ENCODE measurements at places on chromosomes 6 and 20.

DNA sequence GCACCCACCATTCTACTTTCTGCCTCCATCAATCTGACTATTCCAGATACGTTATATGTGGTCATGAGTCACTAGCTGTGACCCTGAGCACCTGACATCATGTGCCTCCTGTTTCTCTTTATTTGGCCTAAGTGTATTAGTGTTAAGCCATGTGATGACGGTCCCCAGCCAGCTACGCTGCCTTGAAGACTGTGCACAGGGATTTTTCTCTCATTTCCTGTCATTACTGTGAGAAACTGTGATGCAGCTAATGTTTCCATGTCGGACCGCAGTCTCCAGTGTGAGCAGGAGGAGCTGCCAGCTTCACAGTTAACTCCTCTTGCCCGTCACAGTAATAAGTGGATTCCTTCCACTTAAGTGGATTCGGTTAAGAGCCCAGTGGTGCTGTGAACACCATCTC lies 9.9 kb upstream of the SPATS1 start:
- DNase-seq, result no peak
- peaks cover 4% of the 10 kb centered on the region for H3K4me1 ChIP-seq
- no peak overlapping the region for H3K27ac ChIP-seq
- peaks cover 54% of the 10 kb centered on the region for H3K27me3 ChIP-seq
- H3K36me3 ChIP-seq, result no peaks in the 10 kb centered on the region

DNA sequence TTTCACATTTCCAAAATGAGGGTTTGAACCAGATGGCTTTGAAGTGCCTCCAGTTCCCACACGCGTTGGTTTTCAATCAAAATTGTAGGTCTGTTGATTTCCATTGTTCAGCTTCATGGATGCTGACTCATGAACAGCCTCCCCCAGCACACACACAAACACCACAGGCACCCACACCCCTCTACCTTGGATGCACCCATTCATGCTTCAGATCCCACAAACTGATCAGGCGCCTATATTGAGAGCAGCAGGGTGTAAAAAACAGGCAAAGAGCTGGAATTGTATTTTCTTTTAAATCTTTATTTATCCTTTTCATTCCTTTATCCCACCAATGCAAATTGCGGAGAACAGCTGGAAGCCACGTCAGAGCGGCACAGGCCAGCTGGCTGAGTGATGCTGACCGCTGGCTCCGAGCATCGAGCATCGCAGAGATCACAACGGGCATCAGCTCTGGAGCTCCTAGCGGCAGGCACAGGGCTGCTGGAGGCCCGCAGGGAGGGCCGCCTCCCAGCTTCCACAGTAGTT lies 29.3 kb upstream of the TBC1D7 start:
- no peak for DNase-seq
- no peaks in the 10 kb centered on the region for H3K36me3 ChIP-seq
- H3K4me1 ChIP-seq, result peaks cover 21% of the 10 kb centered on the region
- no peak overlapping the region for H3K27ac ChIP-seq
- no peaks in the 10 kb centered on the region for H3K27me3 ChIP-seq

- H3K27me3 ChIP-seq, result no peaks in the 10 kb centered on the region
- no peak overlapping the region for H3K27ac ChIP-seq
- no peak overlapping the region for H3K4me3 ChIP-seq
- H3K36me3 ChIP-seq, result no peaks in the 10 kb centered on the region
- DNase-seq, result no peak
- no peaks in the 10 kb centered on the region for H3K4me1 ChIP-seq
Observed at GRCh38 chr6:112576423-112576822, 229.3 kb downstream of the RFPL4B start.

DNA sequence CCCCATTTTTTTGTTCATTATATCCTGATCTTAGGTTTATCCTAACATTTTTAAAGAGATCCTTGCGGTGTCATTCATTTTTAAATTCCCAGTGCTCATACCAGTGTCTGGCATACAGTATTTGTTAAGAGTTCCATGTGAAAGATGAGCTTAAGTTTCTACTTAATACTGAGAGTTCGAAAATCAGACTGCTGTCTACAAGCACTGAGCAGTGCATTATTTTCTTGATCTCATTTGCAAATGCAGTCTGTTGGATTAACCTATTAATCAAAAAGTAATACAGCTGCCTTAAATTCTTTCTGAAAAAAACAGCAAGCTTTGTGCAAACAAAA lies 663 bp downstream of the COQ3 start:
- H3K27ac ChIP-seq, result peak overlapping the region; percentile 93
- no peak for DNase-seq
- H3K27me3 ChIP-seq, result no peaks in the 10 kb centered on the region
- H3K36me3 ChIP-seq, result no peaks in the 10 kb centered on the region

DNA sequence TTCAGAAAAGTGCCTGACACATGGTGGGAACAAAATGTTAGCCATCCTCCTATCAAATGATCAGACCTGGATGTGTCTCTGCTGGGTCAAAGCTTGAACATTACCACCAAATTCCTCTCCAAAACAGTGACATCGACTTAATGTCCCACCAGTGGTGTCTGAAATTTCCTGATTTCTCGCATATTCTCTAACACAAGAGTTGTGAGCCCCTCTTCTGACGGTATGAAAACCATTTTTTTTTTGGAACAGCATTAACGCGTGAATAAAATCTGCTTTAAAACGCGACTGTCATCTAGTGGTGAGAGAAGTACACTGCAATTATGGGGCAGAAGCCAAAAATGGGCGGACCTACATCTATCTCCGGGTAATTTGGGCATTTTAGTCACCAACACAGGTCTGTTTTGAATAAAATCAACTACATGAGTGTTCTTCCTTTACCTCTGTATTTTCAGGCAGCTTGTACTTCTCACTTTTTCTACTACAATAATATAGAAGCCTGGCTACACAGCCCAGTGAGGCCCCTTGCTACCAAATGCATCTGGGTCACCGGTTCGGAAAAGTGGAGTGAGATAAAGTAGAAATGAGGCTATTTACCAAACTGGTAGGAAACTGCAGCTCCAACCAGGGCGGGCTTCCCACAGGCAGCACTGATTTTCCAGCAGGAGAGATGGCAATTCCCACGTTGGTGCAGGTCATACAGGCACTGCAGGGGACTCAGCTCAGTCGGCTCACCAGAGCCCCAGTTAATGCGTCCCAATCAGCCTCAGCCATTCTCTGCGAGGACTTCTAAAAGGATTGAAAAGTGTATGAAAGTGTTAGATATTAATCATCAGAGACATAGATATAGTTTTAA lies 27.4 kb downstream of the MGME1 start:
- no peaks in the 10 kb centered on the region for H3K36me3 ChIP-seq
- H3K4me3 ChIP-seq, result no peak overlapping the region
- H3K27ac ChIP-seq, result no peak overlapping the region
- H3K27me3 ChIP-seq, result no peaks in the 10 kb centered on the region
- no peak for DNase-seq
- peaks cover 8% of the 10 kb centered on the region for H3K4me1 ChIP-seq

GRCh38 chr20:25629816-25630499 lies 6.1 kb upstream of the NANP start:
- no peak for DNase-seq
- H3K4me1 ChIP-seq, result no peaks in the 10 kb centered on the region
- no peak overlapping the region for H3K4me3 ChIP-seq
- no peak overlapping the region for H3K27ac ChIP-seq
- H3K27me3 ChIP-seq, result no peaks in the 10 kb centered on the region

DNA sequence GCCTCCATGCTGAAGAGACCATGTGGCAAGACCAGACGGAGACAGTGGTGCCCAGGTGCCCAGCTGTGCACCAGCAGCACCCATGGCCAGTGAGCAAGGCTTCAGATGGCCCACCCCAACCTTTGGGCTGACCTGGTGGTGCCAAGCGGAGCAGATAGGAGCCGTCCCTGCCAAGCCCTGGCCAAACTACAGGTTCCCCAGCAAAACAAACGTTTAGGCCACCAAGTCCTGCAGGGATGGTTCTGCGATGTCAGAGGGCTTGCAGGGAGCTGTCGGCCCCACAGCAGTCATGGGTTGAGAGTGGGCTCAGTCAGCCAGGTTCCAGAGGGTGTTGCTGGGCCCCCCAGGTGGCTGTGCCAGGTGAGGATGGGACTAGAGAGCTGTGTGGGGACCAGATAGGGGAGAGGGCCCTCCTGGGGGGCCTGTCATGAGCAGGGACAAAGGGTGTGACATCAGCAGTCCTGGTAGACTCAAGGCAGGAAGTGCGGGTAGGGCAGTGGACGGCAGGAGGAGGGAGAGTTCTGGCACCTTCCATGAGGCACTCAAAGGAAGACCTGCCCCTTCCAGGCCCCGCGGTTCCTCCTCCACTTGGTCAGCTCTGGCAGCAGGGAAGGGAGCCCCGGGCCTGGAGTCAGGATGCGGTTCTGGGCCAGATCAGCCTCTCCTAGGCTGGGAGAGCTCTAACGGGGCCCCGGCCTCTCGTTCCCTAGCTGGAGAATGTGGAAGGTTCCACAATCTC lies 342.4 kb downstream of the ZFAND3 start:
- no peaks in the 10 kb centered on the region for H3K27me3 ChIP-seq
- no peak for DNase-seq
- H3K4me1 ChIP-seq, result peaks cover 8% of the 10 kb centered on the region

DNA sequence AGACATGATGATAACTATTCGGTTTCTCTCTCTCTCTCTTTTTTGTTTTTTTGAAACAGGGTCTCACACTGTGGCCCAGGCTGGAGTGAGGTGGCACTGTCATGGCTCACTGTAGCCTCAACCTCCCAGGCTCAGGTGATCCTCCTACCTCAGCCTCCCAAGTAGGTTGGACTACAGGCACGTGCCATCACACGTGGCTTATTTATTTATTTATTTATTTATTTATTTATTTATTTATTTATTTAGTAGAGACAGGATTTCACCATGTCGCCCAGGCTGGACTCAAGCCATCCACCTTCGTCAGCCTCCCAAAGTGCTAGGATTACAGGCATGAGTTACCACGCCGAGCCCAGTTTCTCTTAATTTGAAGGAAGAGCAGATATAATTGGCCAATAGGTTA lies 427.9 kb upstream of the JAG1 start:
- H3K36me3 ChIP-seq, result no peaks in the 10 kb centered on the region
- no peaks in the 10 kb centered on the region for H3K4me1 ChIP-seq
- H3K27me3 ChIP-seq, result peaks cover 3% of the 10 kb centered on the region
- H3K4me3 ChIP-seq, result no peak overlapping the region
- no peak overlapping the region for H3K27ac ChIP-seq

DNA sequence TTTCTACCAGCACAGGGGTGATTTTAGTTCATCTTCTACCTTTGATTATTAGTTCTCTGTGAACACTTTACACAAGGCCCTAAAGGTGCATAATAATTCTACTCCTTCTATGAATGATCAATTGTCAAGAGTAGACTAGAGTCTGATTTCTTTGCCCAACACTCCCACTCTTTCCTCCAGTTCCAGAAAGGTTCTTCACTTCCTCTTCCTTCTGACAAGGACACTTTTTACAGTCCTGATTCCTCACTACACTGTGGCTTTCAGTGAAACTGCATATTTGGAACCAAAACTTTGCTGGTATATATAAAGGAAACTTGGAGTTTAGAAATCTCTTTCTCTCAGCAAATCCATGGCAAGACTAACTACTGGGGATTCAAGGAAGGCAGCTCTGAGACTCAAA lies 10.6 kb upstream of the RSPO3 start:
- H3K27ac ChIP-seq, result no peak overlapping the region
- no peaks in the 10 kb centered on the region for H3K4me1 ChIP-seq
- H3K27me3 ChIP-seq, result peaks cover 22% of the 10 kb centered on the region
- no peak overlapping the region for H3K4me3 ChIP-seq
- DNase-seq, result no peak

GRCh38 chr6:137547601-137548000 lies 53.4 kb upstream of the OLIG3 start:
- H3K27me3 ChIP-seq, result peaks cover 4% of the 10 kb centered on the region
- H3K4me1 ChIP-seq, result no peaks in the 10 kb centered on the region
- no peaks in the 10 kb centered on the region for H3K36me3 ChIP-seq
- no peak for DNase-seq

DNA sequence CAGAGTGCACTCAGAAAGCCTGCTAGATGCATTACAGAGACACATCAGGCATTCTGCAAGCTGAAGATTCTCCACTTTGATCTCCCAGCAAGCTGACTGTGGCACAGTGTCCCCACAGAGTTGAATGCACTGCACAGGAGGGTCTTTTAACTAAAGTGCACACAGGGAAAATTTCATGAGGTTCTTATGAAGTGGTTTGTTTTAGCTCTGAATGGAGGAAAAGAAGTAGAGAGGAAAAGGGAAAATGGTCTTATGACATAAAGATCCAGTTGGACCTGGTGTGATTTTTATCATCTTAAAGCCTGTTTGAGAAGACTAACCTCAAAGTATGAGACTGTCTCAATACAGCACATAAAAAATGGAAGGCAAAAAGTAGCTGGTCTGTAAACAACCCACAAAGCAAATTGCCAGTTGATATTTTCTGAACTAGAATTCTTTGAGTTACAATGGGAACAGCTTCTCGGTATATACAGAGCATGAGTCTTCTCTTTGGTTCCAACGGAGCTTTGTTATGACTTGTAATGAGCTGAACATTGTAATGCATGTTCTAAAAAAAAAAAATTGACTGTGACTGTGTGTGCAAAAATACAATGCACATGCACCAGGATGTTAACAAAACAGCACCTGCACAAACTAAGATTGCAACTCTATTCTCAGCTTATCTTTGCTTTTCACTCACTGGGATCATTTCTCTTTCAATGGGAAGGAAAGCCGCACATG lies 383.0 kb upstream of the ID4 start:
- H3K36me3 ChIP-seq, result no peaks in the 10 kb centered on the region
- no peaks in the 10 kb centered on the region for H3K27me3 ChIP-seq
- no peak for DNase-seq

GRCh38 chr6:159329081-159329480 lies 159.9 kb downstream of the FNDC1 start:
- no peak overlapping the region for H3K4me3 ChIP-seq
- no peak for DNase-seq
- no peaks in the 10 kb centered on the region for H3K36me3 ChIP-seq
- H3K27ac ChIP-seq, result no peak overlapping the region
- peaks cover 3% of the 10 kb centered on the region for H3K27me3 ChIP-seq
- H3K4me1 ChIP-seq, result peaks cover 5% of the 10 kb centered on the region

DNA sequence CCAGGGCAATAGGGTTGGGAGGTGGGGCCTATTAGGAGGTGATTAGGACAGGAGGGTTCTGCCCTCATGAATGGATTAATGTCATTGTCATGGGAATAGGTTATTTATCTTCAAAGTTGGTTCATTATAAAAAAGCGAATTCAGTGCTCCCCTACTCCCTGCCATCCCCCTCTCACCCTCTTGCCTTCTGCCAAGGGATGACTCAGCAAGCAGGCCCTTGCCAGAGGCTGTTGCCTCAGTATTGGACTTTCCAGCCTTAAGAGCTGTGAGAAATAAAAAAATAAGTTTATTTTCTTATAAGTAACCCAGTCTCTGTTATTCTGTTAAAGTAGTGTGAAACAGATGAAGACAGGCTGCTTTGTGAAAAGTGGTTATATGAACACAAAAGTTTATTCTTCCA lies 381.1 kb upstream of the ZFP64 start:
- H3K4me3 ChIP-seq, result no peak overlapping the region
- H3K27ac ChIP-seq, result no peak overlapping the region
- peaks cover 4% of the 10 kb centered on the region for H3K27me3 ChIP-seq
- peaks cover 7% of the 10 kb centered on the region for H3K4me1 ChIP-seq
- no peaks in the 10 kb centered on the region for H3K36me3 ChIP-seq
- DNase-seq, result no peak

All from type B pancreatic cell (in vitro differentiated cells).